Endothelial cell of umbilical vein (primary cell): ENCODE measurements at places on chromosomes 2 and 18. TPM values are rescaled to one million over a fixed set of nuclear protein-coding genes. Genes with fewer than 3 reads are reported as not detected.
A peak's percentile ranks its signal among the peaks of the same experiment; 100 is the strongest.

GRCh38 chr2:213246497-213247281 is 37.6 kb upstream of the SPAG16 start:
- DNase-seq, result peak; percentile 54

DNA sequence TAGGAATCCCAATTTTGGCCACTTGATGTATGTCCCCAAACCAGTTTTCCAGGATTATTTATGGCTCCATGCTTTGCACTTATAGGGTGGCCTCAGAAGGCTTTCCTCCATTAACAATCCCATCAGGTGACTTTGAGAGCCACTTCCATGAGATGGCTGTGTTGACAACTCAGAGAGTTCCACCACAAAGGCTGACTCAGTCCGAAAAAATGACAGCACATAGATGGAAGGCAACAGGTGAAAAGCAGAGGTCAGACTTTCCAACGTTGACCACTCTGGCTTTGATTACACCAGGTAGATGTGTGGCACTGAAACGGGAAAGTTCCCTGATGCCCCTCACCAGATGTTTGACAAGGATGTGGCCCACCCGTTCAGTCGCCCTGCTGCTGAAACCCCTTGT is 431.4 kb upstream of the TNP1 start:
- no peak for DNase-seq

DNA sequence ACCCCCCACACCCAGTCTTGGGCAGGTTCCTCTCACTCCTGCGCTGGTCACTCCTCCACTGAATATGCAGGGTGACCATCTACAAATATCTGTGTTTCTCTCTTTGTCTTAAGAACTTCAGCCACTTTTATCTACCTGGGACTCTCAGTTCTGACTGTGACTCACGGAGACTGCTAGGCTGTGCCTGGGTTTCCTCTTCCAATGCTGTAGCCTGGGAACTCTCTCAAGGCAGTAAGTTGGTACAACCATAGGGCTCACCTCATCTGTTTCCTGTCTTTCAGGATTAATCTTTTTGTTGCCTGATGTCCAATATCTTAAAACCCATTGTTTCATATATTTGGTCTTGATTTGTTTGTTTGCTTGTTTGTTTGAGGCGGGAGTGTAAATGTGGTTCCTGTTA is 47.2 kb upstream of the ZNF396 start:
- peak; percentile 59 for DNase-seq

DNA sequence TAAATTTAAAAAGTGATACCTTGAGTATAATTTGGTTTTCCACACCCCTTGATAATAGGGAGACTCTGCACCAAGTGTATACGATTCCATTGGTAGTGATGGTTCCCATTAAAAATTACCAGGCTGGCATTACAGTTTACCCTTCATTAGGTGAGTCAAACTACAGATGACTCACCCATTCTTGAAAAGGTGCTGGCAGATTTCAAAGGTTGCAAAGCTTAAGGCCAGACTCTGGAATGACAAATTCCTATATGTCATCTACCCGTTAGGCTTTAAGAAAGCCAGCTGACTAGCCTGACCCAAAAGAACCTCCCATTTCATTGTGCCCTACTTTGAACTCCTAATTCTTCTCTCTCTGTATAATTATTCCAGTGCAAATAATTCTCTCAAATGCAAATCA is 124.4 kb downstream of the LRRTM4 start:
- no peak for DNase-seq

DNA sequence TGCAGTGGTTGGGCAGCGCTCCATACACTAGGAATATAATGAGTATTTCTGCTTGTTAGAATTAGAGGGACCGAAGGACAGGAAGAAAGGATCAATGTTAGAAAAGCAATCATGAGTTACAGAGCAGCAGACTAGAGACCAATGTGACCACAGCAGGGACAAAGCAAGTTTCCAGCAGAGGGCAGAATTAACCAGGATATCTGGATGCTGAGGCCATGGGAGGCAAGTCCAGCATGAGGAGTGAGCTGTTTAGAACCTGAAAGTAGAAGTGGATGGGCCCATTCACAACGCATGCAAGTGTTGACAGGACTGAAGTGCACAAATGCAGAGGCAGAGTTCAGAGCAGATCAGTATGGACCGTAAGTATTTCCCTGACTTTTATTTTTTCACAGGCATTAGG is 910.4 kb upstream of the GYPC start:
- no peak for DNase-seq

DNA sequence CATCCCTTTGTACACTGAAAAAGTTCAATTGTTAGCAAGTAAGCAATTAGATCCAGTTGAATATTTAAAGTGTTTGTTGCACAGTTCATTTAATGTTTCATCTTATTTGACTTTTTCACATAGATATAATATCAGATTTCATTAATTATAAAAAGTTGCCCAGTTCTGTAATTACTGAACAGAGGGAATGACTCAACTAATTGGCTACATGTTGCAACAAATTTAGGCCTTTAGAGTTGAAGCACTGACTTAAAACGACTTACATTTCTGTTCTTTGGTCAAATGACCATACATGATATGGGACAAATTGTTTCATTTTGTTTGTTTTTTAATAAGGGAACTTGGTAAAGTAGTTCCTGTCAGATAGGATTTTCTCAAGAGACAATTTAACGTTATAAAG is 68.5 kb upstream of the FAM117B start:
- DNase-seq, result no peak

GRCh38 chr2:73984922-73985307 is 205 bp downstream of the TET3 start:
- no peak for DNase-seq

- DNase-seq, result no peak
Observed at GRCh38 chr2:231007286-231008098, 11.6 kb downstream of the SPATA3 start.

- DNase-seq, result no peak
Observed at GRCh38 chr18:24460388-24460787, at the start of gene HRH4. HRH4 (plus strand) TSS chr18:24460637; CDS start chr18:24460729, 92 bp downstream.

GRCh38 chr2:216139884-216140283 is 30.7 kb downstream of the XRCC5 start:
- no peak for DNase-seq

DNA sequence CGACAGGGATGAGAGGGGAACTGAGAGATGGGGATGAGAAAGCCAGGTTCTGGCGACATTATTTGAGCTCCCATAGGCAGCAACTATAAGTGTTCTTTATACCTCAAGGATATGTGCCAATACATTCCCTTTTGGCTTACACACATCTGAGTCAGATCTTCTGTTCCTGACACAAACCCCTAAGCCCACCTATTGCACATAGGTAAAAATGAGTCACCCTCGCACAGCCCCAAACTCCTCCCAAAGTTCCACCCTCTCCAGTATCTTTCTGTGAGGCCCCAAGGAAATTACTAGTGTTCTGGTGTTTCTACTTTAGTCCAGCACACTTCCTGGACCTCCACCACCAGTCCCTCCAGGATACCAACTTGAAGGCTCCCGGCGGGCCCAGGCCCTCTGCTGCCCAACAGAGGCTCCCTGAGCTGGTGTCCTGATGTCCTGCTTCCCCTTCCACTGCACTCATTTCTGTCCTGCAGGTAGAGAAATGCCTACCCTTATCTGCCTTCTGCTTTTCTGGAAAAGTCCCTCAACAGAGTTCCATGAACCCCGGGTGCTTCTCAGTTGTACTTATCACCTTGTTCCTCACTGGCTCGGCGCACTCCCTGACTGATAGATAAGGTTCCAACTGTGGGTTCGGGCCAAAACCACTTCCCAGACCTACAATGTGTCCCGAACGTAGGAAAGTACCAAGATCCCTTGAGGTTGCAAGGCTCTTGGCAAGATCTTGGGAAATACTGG is 125.5 kb downstream of the EN1 start:
- no peak for DNase-seq

DNA sequence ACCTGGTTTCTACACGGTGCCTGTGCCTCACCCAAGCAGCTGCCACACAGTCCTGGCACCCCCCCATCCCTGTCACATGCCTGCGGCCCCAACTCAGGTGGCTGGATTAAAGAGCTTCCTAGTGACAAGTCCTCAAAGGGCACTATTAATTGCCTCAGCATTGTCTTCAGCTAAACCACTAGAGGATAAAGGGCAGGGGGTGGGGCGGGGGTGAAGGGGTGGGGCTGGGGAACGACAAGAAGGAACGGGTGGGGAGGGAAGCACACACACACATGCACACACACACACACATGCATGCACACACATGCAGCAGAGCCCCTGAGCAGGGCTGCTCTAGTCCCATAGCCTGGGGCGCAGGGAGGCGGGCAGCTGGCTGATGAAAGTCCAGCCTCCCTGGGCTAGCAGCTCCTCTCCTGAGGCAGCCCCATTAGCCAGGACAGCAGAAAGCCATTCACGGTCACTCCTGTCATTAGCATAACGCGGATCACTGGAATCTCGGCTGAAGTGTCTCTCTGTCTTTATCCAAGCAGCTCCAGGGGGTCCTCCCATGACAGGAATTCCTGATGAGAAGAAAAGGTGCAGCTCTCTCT is 7.4 kb upstream of the TEX261 start:
- DNase-seq, result no peak

DNA sequence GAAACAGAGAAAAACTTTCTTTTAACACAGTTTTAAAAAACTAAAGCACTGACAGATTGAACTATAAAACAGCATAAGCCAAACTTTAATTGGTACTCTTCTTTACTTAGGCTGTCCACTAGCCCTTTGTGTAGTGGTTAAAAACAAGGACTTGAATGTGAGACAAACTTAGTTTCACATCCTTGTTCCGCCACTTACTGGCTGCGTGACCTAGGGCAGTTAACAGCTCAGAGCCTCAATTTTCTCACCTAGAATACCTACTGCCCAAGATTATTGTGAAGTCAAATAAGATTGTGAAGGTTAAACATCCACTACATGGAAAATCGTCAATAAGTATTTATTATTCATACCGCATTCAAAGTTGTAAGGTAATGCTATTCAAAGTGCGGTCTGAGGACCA is 2.0 kb downstream of the WDR35 start:
- no peak for DNase-seq

DNA sequence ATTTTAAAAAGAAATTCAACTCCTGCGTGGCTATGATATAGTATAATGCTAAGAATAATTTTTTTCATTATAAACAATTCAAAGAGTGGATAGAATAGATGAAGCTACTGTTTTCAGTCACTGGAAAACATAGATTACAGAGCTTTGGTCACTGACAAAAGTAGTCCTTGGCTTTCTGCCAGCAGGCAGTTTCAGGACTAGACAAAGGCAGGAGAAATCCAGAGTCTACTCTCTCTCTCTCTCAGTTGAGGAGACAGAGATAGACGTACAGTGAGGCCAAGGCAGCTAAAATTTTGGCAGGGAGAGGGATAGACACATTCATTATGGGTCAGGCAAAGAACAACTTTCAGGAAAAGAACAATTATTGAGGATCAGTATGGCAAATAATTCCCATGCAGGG is 491.4 kb upstream of the CRIM1 start:
- DNase-seq, result no peak

DNA sequence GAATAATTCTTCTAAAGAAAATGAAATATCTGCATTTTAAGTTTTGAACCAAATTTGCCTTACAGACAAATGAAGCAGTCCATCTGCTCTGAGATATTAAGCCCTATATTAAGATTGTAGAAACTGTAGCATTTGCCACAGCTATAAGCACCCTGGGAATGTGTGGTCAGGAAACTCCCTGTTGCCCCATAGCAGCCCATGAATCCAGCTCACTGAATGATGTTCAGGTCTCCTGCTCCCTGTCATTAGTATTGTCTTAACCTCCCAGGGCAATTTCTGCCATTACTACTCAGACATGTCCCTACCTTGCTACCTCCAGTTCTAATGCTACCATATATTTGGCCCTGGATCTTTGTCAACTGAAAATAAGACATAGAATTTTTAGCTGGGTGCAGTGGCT is 41.1 kb downstream of the CDK15 start:
- DNase-seq, result no peak

C2orf80 gene
- total RNA-seq, result not detected in 2 replicates

RAB27B gene
- total RNA-seq, result 0.09 TPM in 1 of 2 replicates, not detected in the other

PROM2 gene
- total RNA-seq, result 0.44 and 0.60 TPM in 2 replicates

FKBP7 gene
- 18.3 and 20.5 TPM in 2 replicates for total RNA-seq

NTSR2 gene
- not detected in 2 replicates for total RNA-seq

HOXD4 gene
- 11.5 and 13.7 TPM in 2 replicates for total RNA-seq

NPPC gene
- total RNA-seq, result not detected in 2 replicates

FBXO41 gene
- 1.2 and 1.5 TPM in 2 replicates for total RNA-seq

TMEM185B gene
- 23.9 and 29.9 TPM in 2 replicates for total RNA-seq
